ENCODE measurements at places on chromosomes 3 and 15.

DNA sequence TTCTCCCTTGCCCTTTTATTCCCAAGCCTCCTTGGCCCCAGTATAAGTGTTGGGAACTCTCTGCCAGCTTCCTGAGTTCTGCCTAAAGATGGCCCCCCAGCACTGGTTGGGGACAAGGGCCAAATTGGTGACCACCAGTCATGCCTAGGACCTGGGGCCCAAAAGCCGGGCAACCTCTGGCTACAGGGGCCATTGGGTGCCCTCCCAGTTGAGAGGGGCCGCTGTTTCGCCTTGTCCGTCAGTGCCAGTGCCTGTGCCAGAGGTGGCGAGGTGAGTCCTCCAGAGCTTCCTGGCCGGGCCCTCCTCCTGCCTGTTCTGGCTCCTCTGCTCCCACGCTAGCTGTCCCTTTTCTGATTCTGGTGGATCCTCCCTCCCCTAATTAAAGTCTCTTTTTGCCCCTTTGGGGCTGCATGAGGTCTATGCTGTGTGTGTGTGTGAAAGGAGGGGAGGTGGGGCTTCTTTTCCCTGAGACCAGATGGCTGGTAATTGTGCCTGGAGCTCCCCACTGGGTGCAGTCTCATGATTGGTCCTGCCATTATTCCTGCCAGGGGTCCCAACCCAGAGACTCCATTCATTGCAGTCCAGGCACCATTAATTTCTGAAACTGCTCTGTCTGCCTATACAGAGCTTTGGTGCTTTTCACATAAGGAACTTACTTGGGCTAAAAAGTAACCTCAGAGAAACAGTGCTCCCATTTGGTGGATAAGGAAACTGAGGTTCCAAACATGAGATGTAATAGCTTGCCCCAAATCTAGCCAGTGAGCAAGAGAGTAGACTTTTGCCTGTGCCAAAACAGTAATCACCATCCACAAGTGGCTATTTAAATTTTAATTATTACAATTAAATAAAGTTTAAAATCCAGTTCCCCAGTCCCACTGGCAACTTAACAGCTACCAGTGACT, 3.1 kb upstream of the TTLL3 start:
- DNase-seq, result no peak

DNA sequence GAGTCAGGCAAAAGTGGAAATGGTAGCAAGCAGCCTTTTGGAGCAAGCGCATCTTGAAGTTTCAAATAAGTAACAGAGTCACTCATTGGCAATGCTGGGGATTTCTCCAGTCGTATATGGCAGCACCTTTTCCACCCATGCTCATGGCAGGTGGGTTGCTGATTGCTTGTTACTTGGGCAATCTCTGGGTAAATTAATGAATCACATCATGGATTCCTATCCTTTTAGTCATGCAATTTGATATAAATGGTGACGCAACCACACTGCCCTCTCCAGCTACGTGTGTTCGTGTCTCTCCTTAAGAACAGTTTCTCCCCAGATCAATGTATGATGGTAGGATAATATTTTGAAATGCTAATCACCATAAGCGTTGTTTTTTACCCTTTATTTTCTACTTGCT, 339.9 kb upstream of the KCNH8 start:
- DNase-seq, result no peak

GRCh38 chr3:114775395-114775794, 371.7 kb downstream of the ZBTB20 start:
- no peak for DNase-seq

- DNase-seq, result no peak
Observed at GRCh38 chr3:65583188-65583587, 455.5 kb downstream of the MAGI1 start.

DNA sequence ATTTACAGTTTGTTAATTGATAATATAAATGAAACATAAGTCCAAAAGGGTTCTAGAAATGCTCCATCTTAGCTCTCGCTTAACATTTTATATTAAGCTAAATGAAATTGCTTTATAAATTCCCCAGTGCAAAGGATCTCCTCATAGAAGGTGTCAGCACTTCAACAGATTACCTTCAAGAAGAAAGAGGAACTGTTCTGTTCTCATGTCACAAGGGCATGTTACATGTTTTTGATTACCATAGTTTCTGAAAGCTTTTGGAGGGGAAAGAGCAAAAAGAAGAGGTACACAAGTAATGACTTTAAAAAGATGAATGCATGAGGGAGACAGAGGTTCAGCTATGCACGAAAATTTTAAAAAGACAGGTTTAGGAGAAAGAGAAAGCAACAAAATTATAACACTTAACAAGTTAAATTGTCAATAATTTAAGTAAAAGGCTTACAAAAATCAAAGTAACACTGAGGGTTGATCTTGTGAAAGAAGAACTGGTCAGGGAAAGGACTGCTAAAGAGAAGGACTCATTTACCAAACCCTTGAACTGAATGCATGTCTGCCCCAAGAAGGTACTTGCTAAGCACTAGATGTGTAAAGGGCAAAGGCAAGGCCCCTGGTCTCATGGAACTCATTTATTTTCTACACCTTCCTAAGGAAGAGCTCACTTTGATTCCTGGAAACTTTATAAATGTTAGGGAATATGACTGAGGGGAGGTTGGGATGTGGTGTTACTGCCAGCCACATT, 45.1 kb downstream of the CCDC191 start:
- no peak for DNase-seq
